ENCODE measurements at places on chromosomes 3 and 15. TPM values are rescaled to one million over a fixed set of nuclear protein-coding genes. Genes with fewer than 3 reads are reported as not detected.

CYP11A1 gene
- total RNA-seq, result 0.29 TPM

SAMMSON gene
- not detected for total RNA-seq

ROBO1 gene
- 8.6 TPM for total RNA-seq

CHRNA3 gene
- not detected for total RNA-seq

HCLS1 gene
- 196 TPM for total RNA-seq

ISLR gene
- total RNA-seq, result not detected

SNTN gene
- not detected for total RNA-seq

DNA sequence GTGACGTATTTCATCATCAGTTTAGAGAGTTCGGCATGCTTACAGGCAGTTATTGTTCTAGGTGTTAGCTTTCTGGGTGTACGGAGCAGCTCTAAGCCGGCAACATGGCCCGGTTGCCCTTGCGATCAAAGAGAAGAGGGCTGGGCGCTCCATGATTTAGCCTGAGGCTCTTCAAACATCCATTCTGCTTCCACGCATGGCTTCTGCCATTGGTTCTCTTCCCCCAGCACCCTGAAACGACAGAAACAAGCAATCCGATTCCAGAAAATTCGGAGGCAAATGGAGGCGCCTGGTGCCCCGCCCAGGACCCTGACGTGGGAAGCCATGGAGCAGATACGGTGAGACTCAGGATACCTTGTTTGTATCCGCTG, 574 bp downstream of the NGRN start:
- H3K27ac ChIP-seq, result peak overlapping the region; percentile 99
- H3K4me1 ChIP-seq, result peaks cover 34% of the 10 kb centered on the region
- H3K4me3 ChIP-seq, result peak overlapping the region; percentile 85
- peak; percentile 65 for DNase-seq
- no peaks in the 10 kb centered on the region for H3K27me3 ChIP-seq

- H3K4me3 ChIP-seq, result no peak overlapping the region
- DNase-seq, result no peak
- H3K36me3 ChIP-seq, result no peaks in the 10 kb centered on the region
- H3K4me1 ChIP-seq, result peaks cover 1% of the 10 kb centered on the region
Measured at GRCh38 chr3:31294430-31295149, 238.1 kb upstream of the STT3B start.

DNA sequence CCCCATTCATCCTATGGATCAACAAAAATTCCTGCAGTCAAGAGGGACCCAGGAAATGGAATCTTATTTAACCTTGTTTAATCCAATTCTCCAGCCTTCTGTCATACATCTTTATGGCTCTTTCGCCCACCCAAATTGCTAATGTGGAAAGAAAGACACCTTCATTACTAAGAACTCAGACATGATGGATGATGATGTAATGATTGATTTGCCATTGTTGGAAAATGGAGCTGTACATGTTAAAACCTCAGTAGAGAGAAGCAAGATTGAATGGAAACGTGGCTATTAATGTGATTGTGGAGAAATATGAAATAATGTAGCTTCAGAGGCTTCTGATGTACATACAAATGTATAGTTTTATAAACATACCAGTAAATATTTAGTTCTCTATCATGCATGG, 15.7 kb upstream of the PTPRG start:
- no peaks in the 10 kb centered on the region for H3K36me3 ChIP-seq
- no peak overlapping the region for H3K27ac ChIP-seq
- H3K27me3 ChIP-seq, result no peaks in the 10 kb centered on the region
- DNase-seq, result no peak
- no peak overlapping the region for H3K4me3 ChIP-seq

DNA sequence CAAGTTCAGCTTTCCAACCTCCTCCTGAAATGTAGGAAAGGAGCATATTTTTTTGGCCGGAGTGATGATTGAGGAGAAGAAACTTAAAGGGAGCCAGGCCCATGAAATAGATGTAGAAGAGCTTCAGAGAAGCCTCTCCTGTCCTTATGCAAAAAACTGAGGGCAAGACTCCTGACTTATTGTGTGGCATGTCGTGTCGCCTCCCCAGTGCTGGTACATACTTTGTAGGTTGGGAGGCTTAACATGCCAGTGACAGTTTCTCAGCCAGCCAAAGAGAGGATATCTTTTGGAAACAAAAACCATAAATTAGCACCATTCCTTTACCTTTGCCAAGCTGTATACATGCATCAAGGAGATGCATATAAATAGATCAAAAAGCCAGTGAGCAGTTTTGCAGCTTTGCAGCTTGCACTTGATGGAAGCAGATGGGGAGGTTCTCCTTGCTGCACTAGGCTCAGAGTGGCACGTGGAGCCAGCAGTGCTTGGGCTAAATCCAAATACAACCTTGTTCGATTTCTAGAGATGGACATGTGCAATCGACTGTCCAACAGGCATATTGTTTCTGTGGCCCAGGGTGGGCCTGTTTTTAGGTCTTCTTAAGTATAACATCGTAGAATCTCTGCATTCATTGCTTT, 10.2 kb downstream of the SLCO3A1 start:
- H3K36me3 ChIP-seq, result no peaks in the 10 kb centered on the region
- H3K4me3 ChIP-seq, result no peak overlapping the region
- no peak for DNase-seq

DNA sequence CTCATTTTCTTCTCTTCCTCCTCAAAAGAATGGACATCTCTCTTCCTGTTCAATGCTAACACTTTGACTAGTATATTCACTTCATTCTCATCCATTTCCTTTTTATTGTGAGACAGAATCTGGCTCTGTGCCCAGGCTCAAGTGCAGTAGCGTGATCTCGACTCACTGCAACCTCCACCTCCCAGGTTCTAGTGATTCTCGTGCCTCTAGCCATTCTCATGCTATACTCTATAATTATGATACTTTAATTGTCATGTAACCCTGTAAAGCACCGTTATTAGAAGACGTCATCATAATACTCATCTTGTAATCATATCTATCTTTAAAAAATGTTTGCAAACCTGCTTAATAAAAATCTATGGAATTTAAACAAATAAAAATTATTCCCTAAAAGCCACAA, 107.0 kb downstream of the SHOX2 start:
- H3K27ac ChIP-seq, result no peak overlapping the region
- H3K27me3 ChIP-seq, result no peaks in the 10 kb centered on the region
- no peaks in the 10 kb centered on the region for H3K36me3 ChIP-seq

- DNase-seq, result no peak
- no peaks in the 10 kb centered on the region for H3K4me1 ChIP-seq
- peaks cover 12% of the 10 kb centered on the region for H3K27me3 ChIP-seq
- no peak overlapping the region for H3K27ac ChIP-seq
Measured at GRCh38 chr15:71079208-71080044, 35.8 kb upstream of the THSD4 start.

- H3K27me3 ChIP-seq, result peaks cover 3% of the 10 kb centered on the region
- no peak for DNase-seq
- H3K36me3 ChIP-seq, result no peaks in the 10 kb centered on the region
- H3K27ac ChIP-seq, result peak overlapping the region; percentile 22
- H3K4me3 ChIP-seq, result no peak overlapping the region
- peaks cover 50% of the 10 kb centered on the region for H3K4me1 ChIP-seq
Measured at GRCh38 chr3:72345980-72346379, 502.3 kb downstream of the SHQ1 start.

DNA sequence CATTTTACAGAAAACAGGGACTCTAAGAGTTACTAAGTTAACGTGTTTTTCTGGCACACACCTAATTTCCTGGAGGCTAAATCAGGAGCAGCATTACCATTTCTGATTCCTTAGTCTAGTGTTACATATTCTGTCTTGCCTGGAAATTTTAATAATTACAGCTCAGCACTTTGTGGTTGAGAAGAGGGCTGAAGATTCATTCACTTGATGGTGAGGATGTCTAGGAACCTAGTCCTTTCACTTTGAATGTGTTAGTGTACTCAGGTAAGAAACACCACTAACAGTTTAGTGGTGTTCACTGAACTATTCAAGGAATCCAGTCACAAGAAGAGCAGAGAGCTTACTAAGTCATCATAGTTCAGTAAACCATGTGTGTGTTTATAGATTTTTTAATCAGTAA, 102.8 kb downstream of the STT3B start:
- peaks cover 44% of the 10 kb centered on the region for H3K4me1 ChIP-seq
- no peaks in the 10 kb centered on the region for H3K27me3 ChIP-seq
- DNase-seq, result no peak
- peaks cover 53% of the 10 kb centered on the region for H3K36me3 ChIP-seq
- peak overlapping the region; percentile 74 for H3K27ac ChIP-seq

GRCh38 chr3:27573780-27574437, 89.7 kb upstream of the SLC4A7 start:
- DNase-seq, result no peak
- H3K4me3 ChIP-seq, result no peak overlapping the region
- no peak overlapping the region for H3K27ac ChIP-seq
- H3K36me3 ChIP-seq, result no peaks in the 10 kb centered on the region
- H3K27me3 ChIP-seq, result no peaks in the 10 kb centered on the region

DNA sequence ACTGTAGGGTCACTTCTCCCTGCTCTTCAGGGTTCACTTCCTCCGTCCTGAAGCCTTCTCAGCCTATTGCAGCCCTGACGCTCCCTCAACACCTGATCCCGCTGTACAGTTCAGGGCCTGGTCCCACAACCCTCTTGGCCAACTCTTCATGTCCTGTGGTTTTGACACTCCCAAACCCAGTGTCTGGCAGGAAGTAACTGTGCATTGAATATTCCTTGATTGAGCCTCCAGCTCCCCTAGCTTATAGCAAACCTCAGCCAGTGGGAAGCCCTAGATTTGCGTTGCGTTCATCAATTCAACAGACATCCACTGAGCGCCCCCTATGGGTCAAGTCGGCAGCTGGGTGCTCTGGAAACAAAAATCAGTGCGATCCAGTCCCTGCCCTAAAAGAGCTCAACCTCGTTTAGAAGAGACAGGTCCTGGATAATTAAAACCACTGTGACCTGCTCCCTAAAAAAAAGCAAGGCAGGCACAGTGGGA, 13.5 kb downstream of the UBAP1L start:
- DNase-seq, result peak; percentile 75
- H3K27ac ChIP-seq, result no peak overlapping the region
- H3K36me3 ChIP-seq, result peaks cover 27% of the 10 kb centered on the region
- peaks cover 5% of the 10 kb centered on the region for H3K4me1 ChIP-seq

DNA sequence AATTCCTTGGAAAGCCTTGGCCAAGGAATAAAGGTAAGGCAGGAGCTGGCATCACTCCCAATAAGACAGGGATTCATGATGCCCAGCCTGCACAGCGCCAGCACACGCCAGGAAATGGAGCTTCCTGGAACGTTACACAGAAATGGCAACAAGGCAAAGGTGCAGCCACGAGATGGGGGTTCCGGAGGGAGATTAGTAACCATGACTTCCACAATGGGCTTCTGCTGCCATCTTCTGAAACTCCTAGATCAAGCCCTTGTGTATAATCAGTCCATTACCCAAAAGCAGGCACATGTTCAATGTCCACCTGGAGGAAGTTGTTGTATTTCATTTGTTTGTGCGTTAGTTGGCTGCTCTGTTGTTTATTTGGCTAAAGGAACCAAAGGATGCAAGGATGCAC, 131.2 kb upstream of the TRIM42 start:
- DNase-seq, result no peak
- no peaks in the 10 kb centered on the region for H3K36me3 ChIP-seq
- H3K4me1 ChIP-seq, result no peaks in the 10 kb centered on the region

- DNase-seq, result no peak
- no peaks in the 10 kb centered on the region for H3K36me3 ChIP-seq
- no peak overlapping the region for H3K27ac ChIP-seq
- H3K27me3 ChIP-seq, result no peaks in the 10 kb centered on the region
Measured at GRCh38 chr3:191340966-191341365, 10.6 kb upstream of the UTS2B start.

GRCh38 chr15:37014566-37014965, 85.8 kb downstream of the MEIS2 start:
- no peaks in the 10 kb centered on the region for H3K36me3 ChIP-seq
- no peak overlapping the region for H3K4me3 ChIP-seq
- H3K4me1 ChIP-seq, result no peaks in the 10 kb centered on the region
- no peak overlapping the region for H3K27ac ChIP-seq

- peaks cover 17% of the 10 kb centered on the region for H3K4me1 ChIP-seq
- no peaks in the 10 kb centered on the region for H3K36me3 ChIP-seq
- no peak overlapping the region for H3K27ac ChIP-seq
- no peak overlapping the region for H3K4me3 ChIP-seq
Measured at GRCh38 chr3:136106101-136106500, 90.0 kb downstream of the MSL2 start.

- peaks cover 24% of the 10 kb centered on the region for H3K4me1 ChIP-seq
- peak; percentile 72 for DNase-seq
- no peaks in the 10 kb centered on the region for H3K27me3 ChIP-seq
- H3K4me3 ChIP-seq, result peak overlapping the region; percentile 14
- peak overlapping the region; percentile 74 for H3K27ac ChIP-seq
- H3K36me3 ChIP-seq, result peaks cover 20% of the 10 kb centered on the region
Measured at GRCh38 chr3:195226900-195227447, 44.0 kb downstream of the XXYLT1 start.

DNA sequence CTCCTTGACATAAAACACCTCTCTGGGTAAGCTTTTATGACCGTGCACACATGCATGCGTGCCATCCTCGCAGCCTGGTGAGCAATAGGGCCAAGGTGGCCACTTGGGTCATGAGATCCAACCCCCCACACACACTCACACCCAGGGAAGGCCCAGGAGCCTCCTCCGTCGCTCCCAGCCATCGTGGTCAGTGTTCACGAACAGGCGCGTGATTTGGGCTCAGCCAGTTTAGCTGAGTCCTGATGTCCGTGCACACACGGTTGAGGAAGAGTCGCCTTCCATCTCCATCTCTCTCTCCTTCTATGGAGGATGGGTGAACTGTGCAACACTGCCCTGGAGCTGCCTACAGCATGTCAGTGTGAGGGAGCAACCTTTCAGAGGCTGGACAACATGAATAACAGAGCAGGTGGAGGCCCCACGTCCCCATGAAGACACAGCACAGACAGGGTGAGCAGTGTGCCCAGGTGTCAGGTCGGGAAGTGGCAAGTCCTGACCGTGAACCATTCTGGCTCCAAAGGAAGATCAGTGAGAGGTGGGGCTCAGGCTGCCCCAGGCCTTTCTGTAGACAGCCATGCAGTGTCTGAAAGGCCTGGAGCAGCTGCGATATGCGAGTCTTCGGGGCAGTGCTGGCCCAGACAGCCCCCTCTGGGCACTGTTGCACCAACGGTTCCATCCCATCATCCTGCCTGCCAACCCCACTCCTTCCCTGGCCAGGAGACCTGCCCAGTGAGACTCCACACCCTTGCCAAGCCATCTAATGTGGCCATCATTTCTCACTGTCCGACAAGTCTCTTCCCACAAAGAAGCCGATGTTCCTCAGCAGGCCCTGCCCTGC, 253.4 kb downstream of the OCA2 start:
- no peaks in the 10 kb centered on the region for H3K27me3 ChIP-seq
- no peak overlapping the region for H3K27ac ChIP-seq
- no peaks in the 10 kb centered on the region for H3K4me1 ChIP-seq
- no peak for DNase-seq
- no peaks in the 10 kb centered on the region for H3K36me3 ChIP-seq

- H3K4me3 ChIP-seq, result no peak overlapping the region
- no peak overlapping the region for H3K27ac ChIP-seq
- H3K27me3 ChIP-seq, result peaks cover 5% of the 10 kb centered on the region
- H3K4me1 ChIP-seq, result peaks cover 12% of the 10 kb centered on the region
Measured at GRCh38 chr15:89016549-89017041, 71.7 kb upstream of the ABHD2 start.

GRCh38 chr3:189962466-189962865, 158.2 kb downstream of the P3H2 start:
- peaks cover 12% of the 10 kb centered on the region for H3K27me3 ChIP-seq
- no peaks in the 10 kb centered on the region for H3K36me3 ChIP-seq
- H3K4me1 ChIP-seq, result peaks cover 5% of the 10 kb centered on the region
- no peak for DNase-seq

Measured in activated CD8-positive, alpha-beta T cell treated with anti-CD3 and anti-CD28 coated beads for 36 hours (primary cell).